ENCODE measurements at places on chromosomes 6 and 20. TPM values are rescaled to one million over a fixed set of nuclear protein-coding genes. Genes with fewer than 3 reads are reported as not detected.

GRCh38 chr6:2441601-2442475 is 196.4 kb upstream of the GMDS start:
- no peak for DNase-seq

DNA sequence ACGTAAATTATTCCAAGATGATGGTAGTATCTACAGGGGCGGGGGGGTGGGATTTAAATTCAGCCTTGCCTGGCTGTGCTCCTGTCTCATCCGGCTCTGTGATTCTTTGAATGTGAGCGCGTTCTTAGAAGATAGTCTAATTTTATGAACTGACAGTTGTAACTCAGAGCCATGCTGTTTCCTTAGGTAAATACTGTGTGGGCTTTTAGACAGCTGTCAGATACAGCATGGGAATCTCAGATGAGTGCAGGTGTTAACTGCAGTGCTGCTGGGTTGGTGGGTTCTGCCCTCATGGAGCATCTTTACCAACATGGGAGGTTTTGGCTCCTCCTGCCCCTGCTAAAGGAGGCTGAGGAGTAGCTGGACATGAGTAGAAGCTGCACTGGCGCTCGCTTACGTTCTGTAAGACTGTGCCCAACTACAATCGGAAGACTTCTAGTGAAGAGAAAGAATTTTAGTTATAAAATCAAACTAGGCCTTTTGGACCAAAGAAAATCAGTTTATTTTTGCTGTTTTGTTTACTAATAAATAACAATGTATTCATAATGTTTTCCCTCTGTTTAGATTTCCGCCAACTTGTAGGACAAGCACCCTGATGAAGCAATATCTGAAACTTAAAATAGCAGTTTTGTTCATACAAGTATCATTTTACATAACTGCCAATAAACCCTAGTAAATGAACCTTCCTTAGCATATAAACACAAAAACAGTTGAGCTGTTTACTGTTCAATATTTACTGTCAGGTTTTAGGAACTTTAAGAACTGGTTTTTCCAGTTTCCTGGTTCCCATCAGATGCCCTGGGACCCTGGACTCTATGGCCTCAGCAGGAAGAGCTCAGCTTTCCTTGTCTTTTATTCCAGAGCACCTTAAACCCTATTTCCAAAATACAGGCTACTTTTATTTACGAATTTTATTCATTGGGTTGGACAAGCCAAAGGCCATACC is 66.1 kb downstream of the FAM120B start:
- DNase-seq: no peak

DNA sequence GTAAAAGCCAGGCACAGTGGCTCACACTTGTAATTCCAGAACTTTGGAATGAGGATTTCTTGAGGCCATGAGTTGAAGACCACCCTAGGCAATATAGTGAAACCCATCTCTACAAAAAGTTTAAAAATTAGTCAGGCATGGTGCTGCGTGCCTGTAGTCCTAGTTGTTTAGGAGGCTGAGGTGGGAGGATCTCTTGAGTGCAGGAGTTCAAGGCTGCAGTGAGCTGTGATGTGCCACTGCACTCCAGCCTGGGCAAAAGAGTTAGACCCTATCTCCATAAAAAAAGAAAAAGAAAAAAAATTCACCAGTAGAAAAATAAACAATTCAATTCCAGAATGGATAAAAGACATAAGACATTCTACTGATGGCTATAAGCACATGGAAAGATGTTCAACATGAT is 104.9 kb upstream of the LGSN start:
- DNase-seq: no peak

- no peak for DNase-seq
Observed at GRCh38 chr6:136718476-136718875, 73.8 kb downstream of the MAP3K5 start.

DNA sequence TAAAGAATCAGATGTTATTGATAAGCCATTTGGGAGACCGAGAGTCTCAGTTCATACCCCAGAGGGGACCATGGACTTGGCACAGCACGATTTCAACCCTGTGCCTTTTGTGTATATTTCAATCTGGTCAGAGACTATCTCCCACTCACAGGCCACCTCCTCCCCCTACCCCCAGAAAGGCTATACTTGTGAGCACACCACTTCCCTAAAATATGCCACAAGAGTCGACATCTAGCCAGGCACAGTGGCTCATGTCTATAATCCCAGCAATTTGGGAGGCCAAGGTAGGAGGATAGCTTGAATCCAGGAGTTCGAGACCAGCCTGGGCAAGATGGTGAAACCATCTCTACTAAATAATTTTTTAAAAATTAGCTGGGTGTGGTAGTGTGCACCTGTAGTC is 13.6 kb upstream of the TCF15 start:
- DNase-seq: no peak

Gene C20orf144
- total RNA-seq: not detected

Gene HIVEP1
- total RNA-seq: 19.0 TPM

Gene COL12A1
- 6.3 TPM for total RNA-seq

Gene MYB
- total RNA-seq: 23.3 TPM

Gene DOK5
- total RNA-seq: 0.26 TPM
